ENCODE measurements at places on chromosomes 3 and 15. TPM values are rescaled to one million over a fixed set of nuclear protein-coding genes. Genes with fewer than 3 reads are reported as not detected.

DNA sequence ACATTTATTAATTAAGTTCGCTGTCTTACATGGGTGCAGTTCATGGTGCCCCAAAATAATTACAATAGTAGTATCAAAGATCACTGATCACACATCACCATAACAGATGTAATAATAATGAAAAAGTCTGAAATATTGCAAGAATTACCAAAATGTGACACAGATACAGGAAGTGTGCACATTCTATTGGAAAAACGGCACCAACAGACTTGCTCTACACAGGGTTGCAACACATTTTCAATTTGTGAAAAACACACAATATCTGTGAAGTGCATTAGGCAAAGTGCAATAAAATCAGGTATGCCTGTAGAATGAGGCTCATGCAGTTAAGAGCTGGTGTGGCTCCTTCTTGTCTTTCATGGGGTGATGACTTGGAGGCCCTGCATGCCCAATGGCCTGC lies 265.8 kb downstream of the RPLP1 start:
- no peak for DNase-seq

DNA sequence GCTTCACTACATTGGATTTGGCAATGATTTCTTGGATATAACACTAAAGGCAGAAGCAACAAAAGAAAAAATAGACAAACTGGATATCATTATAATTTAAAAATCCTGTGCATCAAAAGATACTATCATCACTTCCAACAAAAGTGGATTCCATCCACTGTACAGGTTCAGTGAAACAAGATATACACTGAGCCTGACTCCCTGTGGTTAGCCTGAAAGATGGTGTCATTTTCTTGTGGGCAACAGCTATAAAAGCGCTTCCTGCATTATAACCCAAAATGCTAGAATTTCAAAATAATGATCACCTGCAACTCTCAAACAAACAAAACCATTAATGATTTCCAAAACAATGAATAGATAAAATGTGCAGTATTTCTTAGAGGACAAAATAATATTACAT lies 39.6 kb upstream of the TBC1D23 start:
- DNase-seq = no peak

GRCh38 chr3:128556384-128556783 lies 63.4 kb upstream of the GATA2 start:
- DNase-seq = no peak

- no peak for DNase-seq
These were observed 7.8 kb downstream of the SCG5 start for GRCh38 chr15:32649342-32649741.

GRCh38 chr15:85331655-85332285 lies 48.6 kb upstream of the AKAP13 start:
- DNase-seq = no peak

DNA sequence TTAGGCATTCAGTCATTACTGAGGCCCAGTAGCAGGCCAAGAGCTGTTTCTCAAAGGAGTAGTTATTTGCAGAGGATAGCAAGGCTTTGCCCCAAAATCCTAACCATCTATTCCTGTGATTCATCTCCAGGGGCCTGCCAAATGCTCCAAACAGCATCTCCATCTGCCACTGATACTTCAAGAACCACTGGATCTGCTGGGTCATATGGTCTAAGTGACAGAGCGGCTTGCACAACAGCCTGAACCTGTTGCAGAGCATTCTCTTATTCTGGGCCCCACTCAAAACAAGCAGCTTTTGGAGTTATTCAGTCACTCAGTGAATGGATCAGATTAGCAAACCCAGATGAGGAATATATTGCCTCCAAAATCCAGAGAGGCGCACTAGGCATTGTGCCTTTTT lies 68.8 kb upstream of the ALDH1A3 start:
- no peak for DNase-seq

- DNase-seq = no peak
These were observed 82.7 kb downstream of the IL1RAP start for GRCh38 chr3:190596349-190597285.

GRCh38 chr3:15783361-15783969 lies 14.3 kb downstream of the ANKRD28 start:
- DNase-seq = no peak

RHOV gene
- not detected for total RNA-seq

CPNE9 gene
- total RNA-seq = 1.1 TPM

HYAL1 gene
- total RNA-seq = 0.25 TPM
